PC-3 (cell line): ENCODE measurements at places on chromosomes 12 and 14.
A peak's percentile ranks its signal among the peaks of the same experiment; 100 is the strongest.

DNA sequence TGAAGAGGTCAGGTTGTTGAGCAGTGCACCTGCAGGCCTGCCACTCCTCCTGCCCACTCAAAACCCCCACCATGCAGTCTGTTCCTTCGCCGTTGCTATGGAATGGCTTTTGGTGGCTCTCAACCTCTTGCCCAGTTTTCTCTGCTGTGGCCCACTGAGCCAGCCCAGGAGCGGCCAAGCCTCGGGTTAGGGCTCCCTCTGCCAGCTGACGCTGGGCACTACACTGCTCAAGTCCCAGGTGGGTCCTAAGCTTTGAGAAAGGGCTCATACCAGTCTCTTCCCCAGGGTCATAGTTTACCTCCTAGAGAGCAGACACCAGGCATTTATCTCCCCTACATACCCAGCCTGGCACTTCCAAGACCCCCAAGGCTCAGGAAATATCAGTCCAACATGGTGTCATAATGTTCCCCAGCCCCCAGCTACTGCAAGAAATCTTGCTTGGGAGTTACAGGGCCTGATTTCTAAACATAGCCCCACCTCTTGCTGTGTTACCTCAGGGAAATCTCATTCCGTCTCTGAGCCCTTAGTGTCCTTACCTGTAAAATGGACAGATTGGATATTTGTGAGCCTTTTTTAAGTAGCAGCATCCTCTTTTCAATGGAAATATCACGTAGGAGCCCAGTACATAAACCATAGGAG lies 59.4 kb downstream of the TSPAN11 start:
- H3K4me3 ChIP-seq = no peak overlapping the region
- H3K36me3 ChIP-seq = no peaks in the 10 kb centered on the region
- DNase-seq = peak; percentile 69
- H3K27ac ChIP-seq = no peak overlapping the region
- H3K4me1 ChIP-seq = peaks cover 18% of the 10 kb centered on the region

DNA sequence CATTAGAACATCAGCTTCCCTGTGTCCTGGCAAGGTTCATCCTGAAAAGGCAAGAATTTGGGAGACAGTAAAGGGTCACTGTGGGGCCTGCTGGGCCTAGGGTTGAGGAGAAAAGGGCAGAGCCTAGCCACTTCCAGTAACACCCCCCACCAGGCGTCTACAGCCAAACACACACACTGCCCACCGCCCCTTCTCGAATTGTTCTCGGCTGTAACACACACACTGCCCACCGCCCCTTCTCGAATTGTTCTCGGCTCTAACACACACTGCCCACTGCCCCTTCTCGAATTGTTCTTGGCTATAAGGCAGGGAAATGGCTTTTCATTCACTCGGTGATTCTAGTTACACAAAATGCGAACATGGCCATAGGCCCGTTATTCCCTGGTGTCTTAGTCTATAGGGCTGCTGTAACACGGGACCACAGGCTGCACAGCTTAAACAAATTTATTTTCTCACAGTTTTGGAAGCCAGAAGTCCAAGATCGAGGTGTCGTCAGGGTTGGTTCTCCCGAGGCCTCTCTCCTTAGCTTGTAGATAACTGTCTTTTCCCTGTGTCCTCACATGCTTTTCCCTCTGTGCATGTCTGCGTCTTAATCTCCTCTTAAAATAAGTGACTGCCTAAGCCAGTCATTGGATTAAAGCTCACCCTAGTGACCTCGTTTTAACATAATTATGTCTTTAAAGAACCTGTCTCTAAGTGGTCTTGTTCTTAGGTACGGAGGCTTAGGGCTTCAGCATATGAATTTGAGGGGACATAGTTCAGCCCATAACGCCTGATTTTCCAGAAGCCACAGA lies 171.0 kb downstream of the ADGRD1 start:
- peaks cover 4% of the 10 kb centered on the region for H3K4me1 ChIP-seq
- H3K27me3 ChIP-seq = peaks cover 45% of the 10 kb centered on the region
- DNase-seq = no peak
- no peak overlapping the region for H3K4me3 ChIP-seq
- no peak overlapping the region for H3K27ac ChIP-seq

DNA sequence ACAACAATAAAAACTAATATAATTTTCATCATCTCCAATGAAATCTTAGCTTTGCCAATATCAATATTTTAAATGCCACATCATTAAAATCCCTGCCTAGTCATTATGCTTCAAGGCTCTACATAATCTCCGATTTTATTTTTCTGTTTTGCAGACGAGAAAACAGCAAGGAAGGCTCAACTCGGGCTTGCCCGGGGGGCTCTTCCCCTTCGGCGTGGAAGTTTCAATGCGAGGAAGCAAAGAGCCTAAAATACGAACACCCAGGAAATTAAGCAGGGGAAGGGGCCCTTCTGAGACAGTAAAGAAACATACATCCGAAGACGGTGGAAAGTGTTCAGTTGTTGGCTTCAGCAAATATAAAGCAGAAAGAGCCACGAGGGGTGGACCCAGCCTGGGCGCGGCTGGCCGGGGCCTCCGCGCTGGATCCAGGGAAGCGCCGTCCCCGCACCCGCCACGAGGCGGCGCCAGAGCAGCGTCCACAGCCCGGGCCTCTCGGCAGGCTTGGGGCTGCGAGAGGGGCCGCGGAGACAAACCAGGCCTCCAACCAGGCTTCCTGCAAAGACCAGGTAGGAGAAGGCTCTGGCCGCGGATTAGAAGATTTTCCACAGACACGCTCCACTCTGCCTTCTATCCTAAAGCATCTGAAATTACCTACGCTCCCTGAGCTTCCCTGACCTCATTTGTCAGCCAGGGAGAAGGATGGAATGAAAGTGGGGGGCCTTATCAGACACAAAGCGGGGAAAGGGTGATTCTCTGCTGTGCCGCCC lies 77.2 kb downstream of the SERPINA3 start:
- no peaks in the 10 kb centered on the region for H3K27me3 ChIP-seq
- H3K27ac ChIP-seq = no peak overlapping the region
- peak; percentile 48 for DNase-seq

DNA sequence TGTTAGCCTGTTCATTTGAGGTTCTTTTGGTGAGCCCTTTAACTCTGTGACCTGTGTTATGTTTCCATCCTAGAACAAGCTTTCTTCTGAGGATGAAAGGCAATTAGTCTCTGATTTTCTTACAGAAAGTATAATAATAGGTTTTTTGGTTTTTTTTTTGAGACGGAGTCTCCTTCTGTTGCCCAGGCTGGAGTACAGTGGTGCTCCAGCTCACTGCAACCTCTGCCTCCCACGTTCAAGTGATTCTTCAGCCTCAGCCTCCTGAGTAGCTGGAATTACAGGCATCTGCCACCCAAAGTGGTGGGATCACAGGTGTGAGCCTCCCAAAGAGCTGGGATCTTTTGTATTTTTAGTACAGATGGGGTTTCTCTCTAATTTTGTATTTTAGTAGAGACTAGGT lies 52.7 kb upstream of the SYNE2 start:
- peak overlapping the region; percentile 69 for H3K4me3 ChIP-seq
- DNase-seq = no peak
- H3K27me3 ChIP-seq = no peaks in the 10 kb centered on the region
- H3K27ac ChIP-seq = no peak overlapping the region
- no peaks in the 10 kb centered on the region for H3K36me3 ChIP-seq

DNA sequence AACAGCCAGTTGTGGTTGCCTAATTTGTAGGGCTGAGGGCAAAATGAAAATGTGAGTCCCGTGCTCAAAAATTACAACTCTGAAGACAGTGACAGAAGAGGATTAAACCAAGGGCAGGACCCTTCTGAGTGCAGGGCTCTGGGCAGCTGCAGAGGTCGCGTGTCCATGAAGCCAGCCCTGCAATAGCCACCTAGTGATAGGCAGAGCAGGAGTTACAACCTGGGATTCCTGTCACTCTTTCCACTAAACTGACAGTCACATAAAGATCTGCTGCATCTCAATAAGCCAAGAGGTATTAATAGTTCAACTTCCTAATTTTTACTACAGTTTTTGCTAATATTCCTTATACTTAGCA lies 94.1 kb downstream of the SLC2A13 start:
- no peak overlapping the region for H3K27ac ChIP-seq
- H3K36me3 ChIP-seq = no peaks in the 10 kb centered on the region
- DNase-seq = no peak
- H3K4me3 ChIP-seq = no peak overlapping the region
- H3K27me3 ChIP-seq = no peaks in the 10 kb centered on the region

DNA sequence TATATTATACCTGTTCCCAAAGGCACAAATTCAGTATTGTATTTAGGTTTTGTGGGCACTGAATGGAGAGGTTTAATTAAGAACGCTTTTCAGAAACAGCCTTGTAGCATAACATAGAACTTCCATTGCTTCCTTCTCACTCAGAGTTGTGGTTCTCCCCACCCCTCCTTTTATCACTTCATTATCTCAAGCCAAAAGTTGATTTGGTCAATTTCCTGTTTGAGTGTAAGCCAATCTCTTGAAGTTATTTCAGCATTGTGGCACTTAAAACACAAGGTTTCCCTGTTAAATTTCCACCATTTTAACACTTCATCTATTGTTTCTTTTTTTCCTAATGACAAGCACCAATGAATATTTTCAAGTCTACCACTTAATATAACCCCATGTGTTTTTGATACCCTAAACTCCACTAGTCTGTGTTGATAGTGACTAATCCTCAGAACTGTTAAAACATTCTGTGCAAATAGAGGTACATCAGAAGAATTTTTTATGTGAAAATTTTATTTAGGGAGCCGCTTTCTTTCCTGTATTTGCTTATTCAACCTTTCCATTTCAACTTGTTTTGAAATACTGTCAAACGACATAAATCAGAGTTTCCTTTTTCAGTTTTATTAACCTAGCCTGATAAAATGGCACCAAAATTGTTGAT lies 340.1 kb downstream of the BCAT1 start:
- H3K27me3 ChIP-seq = no peaks in the 10 kb centered on the region
- H3K4me3 ChIP-seq = no peak overlapping the region
- DNase-seq = no peak
- H3K36me3 ChIP-seq = no peaks in the 10 kb centered on the region
- no peaks in the 10 kb centered on the region for H3K4me1 ChIP-seq

DNA sequence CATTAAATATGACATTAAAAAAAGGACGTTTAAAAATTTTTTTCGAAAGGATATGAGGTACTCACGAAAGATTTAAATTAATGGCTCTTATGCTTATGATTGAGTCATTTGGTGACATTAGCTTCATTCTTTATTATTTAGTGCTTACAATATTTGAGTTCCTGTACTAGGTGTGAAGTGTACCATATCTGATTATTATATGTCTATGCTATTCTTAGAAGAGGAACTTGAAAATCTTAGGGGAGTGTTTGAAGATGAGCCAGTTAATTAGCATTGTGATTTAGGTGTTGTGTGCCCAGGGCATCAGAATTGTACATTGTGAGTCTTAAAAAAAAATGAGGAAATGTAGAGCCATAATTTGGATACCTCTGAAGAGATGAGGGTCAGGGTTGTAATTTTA lies 118.6 kb downstream of the FUT8 start:
- H3K4me1 ChIP-seq = no peaks in the 10 kb centered on the region
- no peak overlapping the region for H3K27ac ChIP-seq
- no peaks in the 10 kb centered on the region for H3K36me3 ChIP-seq
- no peak overlapping the region for H3K4me3 ChIP-seq

DNA sequence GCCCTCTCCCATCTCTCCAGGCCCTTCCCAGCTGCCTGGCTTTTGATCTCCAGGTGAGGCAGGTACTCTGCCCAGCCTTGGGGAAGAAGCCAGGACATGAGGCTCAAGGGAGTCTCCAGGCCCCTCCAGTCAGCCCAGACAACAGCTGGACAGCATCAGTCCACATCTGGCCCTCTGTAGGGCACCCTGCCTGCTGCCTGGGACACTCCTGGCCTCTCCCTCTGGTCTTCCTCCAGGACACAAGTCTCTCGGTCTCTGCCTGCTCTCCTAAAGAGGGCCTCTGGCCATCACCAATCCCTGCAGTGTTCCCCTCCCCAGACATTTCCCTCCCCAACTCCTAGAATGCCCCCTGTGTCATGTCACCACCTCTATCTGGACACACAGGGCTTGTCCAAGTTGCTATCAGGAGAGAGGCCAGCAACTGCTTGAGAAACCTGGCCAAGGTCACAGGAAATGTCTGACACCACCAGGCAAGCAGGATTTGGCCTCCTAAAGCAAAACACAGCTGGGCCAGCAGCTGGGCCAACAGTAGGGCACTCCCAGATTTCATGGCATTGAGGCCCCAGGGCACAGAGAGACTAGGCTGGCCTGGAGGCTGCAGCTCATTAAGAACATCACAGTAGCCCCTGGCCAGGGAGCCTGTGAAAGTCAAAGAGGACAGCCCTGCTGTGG lies 29.0 kb downstream of the LTBP2 start:
- DNase-seq = peak; percentile 55
- no peaks in the 10 kb centered on the region for H3K36me3 ChIP-seq
- H3K4me3 ChIP-seq = no peak overlapping the region
- H3K27ac ChIP-seq = no peak overlapping the region
- H3K4me1 ChIP-seq = peaks cover 46% of the 10 kb centered on the region

- no peaks in the 10 kb centered on the region for H3K27me3 ChIP-seq
- DNase-seq = no peak
- no peaks in the 10 kb centered on the region for H3K36me3 ChIP-seq
- H3K27ac ChIP-seq = no peak overlapping the region
- no peaks in the 10 kb centered on the region for H3K4me1 ChIP-seq
Measured at GRCh38 chr12:92503971-92504593, 198.7 kb upstream of the PLEKHG7 start.
